ENCODE measurements at places on chromosomes 3 and 15. TPM values are rescaled to one million over a fixed set of nuclear protein-coding genes. Genes with fewer than 3 reads are reported as not detected.
A peak's percentile ranks its signal among the peaks of the same experiment; 100 is the strongest.

Gene CHST13
- 0.32 TPM for total RNA-seq

Gene SERINC4
- not detected for total RNA-seq

Gene ALDH1A3
- total RNA-seq, result 11.2 TPM

Gene CCR9
- total RNA-seq, result not detected

Gene LRRC3B
- total RNA-seq, result 7.1 TPM

Gene ZNF774
- 3.3 TPM for total RNA-seq

Gene TRH
- 0.16 TPM for total RNA-seq

Gene CDHR4
- total RNA-seq, result not detected

Gene NCBP2
- 38.8 TPM for total RNA-seq

Gene AQP9
- 0.85 TPM for total RNA-seq

Gene PPARG
- total RNA-seq, result 62.9 TPM

Gene TMCO5A
- total RNA-seq, result not detected

Gene ATRIP
- total RNA-seq, result 4.7 TPM

Gene CCK
- total RNA-seq, result not detected

DNA sequence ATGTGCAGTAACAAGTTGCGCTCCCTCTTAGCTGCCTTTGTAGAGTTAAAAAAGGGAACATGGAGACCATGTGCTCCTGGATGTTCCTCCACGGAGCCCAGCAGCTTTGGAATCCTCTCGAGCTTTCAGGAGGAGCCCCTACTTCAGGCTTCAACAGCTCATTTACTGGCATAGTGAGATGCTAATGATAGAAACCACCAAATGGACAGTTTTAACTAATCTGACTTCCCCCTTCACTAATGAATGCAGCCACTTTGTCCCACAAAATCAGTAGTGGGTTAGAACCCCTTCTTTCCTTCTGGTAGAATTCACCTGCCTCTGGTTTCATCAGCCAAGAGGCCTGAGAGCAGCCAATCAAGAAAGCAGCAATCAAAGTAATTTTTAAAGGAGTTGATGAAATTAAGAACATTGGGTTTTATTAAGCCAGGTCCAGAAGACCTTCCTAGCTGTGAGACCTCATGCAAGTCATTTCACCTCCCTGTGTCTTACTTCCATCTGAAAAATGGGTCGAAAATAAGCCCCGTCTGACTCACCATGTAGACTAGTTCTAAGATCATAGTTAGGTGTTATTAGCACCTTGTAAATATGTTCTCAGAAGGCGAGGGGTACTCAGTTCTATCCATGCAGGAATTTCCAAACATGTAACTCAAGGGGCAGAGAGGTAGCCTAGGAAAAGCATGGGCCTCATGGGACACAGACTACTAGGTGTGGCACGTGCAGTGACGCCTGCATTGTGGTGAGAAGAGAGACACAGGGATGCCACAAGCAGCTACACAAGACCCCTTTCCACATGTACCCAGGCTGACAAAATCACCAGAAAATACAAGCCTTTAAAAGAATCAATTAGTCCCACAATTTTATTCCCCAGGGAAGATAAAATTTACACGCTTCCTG, 179.7 kb upstream of the LPP start:
- DNase-seq, result no peak

DNA sequence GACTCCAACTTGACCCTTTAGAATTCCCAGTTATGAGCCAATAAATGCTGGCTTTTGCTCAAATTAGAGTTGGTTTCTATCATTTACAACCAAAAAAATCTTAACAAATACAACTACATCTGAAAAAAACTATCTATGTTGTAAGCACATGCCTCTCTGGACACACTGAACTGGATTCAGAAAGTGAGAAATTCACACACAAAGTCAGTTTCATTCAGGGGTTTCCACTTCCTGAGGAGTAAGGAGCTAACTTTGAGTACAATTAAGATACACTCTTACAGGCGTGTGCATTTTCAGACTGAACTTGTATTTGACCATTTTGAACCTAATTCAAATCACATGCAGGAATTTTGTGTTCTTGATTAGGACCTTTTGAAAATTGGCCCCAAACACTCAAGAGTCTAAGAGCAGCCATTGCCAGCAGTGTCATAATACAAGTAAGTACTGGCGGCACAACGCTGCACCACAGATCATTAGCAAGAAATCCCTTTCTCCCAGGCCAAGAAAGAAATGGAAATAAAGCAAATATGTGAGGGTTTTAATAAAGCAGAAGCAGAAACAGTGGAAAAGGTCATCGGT, 31.2 kb downstream of the LINS1 start:
- no peak for DNase-seq

GRCh38 chr3:53258600-53259426, 3.0 kb upstream of the TKT start:
- DNase-seq, result no peak

- DNase-seq, result no peak
These were observed 105.5 kb downstream of the STRIT1 start for GRCh38 chr3:155188031-155188430.

GRCh38 chr15:98232761-98233160, 272.3 kb downstream of the ARRDC4 start:
- no peak for DNase-seq

DNA sequence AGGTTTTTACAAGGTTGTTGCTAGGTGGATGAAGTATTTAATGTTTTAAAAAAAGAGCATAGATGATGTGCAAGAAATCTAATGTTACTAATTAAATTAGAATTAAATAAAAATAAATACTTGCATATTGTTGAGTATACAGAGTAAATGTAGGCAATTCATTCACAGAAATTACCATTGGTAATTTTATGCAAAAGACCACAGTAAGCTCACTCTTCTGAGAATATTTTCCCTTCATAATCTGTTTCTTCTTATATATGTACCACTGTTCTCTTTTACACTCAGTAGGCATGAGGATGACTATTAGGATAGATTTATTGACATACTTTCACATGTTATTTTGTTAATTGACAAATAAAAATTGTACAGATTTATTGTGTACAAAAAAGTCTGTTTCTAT, 681.2 kb upstream of the NECTIN3 start:
- no peak for DNase-seq

- DNase-seq, result no peak
These were observed 153.4 kb downstream of the ERC2 start for GRCh38 chr3:56314842-56315241.

GRCh38 chr15:60283936-60284335, 113.8 kb downstream of the ANXA2 start:
- no peak for DNase-seq

DNA sequence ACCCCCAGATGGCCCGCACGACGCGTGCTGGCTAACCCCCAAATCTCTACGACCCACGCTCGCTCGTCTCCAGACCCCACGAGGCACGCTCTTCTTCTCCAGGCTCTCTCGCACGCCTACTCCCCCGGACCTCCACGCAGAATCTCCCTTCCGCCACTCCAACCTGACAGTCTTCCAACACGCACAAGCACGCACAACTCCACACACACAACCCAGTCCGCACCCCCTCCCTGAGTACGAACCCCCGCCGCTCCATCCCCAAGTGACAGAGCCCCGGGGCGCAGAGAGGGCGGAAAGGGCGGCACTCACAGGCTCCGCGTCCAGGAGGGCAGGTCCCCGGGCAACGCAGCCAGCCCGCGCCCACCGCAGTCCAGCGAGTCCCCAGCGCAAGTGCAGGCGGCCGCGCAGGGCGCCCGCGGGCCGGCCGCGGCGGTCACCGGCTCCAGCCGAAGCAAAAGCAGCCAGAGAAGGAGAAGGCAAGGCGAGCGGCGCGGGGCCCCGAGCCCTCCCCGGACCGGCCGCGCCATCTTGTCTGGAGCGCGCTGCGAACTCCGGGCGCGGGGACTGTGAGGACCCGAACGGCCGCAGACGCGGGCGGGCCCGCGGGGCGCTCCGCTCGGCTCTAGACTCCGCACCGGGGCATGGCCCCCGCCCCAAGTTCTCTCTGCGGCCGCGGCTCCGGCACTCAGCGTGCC, 794 bp downstream of the LRIG1 start:
- DNase-seq, result no peak

DNA sequence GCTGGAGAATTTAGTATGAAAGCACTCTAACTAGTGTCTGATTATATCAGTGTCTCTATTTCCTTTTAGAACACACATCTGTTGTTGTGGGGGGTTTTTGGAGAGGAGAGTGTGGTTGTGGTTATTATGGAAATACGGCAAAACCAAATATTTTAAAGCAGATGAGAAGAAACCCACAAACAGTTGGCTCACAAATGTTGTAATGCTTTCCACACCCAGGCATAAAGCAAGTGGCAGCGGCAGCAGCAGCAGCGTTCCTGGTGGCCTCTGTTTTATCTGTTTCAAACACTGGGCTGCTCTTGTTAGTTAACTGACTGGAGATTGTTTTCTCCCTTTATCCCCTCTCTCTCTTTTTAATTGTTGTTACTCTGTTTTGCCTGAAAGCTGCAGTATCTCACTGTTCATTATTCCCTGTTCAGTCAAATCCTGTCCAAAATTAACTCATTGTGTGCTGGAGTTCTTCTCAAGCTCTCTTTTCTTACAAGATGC, 1045.5 kb upstream of the NR2F2 start:
- no peak for DNase-seq

DNA sequence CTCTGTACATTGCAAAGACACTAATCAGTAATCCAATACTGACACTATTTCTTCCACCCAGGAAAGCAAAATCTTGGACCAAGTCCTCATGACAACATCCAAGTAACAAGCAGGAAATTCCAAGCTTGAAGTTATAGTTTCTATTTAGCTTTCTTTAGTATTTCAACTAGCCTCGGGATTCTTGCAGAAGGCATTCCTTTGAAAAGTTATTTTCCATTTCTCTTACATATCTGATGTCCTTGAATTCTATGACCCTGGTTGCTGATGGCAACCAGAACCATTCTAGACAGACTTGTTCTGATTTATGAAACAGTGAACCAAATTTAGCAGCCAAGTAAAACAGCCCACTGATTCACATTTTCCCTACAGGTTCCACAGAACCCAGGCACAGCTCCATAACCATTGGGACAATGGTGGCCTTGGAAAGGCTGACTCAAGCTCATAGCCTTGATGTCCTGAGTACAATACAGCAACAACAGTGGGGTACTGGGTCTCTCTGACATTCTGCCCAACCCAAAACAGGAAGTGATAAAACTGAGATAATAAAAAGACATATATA, 26.5 kb downstream of the P3H2 start:
- no peak for DNase-seq

- no peak for DNase-seq
These were observed 52.5 kb upstream of the CHRM5 start for GRCh38 chr15:33915571-33916407.

- no peak for DNase-seq
These were observed 49.4 kb upstream of the INSYN1 start for GRCh38 chr15:73802431-73803041.

DNA sequence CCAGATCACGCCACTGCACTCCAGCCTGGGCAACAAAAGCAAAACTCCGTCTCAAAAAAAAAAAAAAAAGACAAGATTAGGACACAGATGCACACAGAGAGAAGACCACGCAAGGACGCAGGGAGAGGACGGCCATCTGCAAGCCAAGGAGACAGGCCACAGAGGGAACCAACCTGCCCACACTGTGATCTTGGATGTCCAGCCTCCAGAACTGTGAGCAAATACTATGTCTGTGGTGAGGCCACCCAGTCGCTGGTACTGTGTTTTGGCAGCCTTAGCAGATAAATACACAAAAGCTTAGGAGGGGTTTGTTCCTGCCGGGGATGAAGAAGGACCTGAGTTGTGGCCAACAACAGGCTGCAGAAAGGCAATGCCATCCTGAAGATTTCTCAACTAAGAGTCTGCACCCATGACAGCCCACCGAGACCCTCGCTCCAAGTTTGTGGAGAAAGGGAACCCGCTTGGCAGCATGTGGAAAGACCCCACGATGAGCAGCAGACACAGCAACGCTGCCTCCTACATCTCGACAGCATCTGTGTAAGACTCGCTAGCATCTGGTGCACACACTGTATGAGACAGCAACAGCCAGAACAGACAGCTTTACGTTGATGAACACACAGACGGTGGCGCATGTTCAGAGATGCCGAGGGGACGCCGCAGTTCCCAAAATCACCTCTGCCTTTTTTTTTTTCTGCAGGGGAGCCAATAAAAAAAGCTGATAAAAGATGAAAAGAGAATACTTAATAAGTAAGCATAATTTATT, 13.7 kb downstream of the CYFIP1 start:
- DNase-seq, result no peak

- no peak for DNase-seq
These were observed 27.8 kb upstream of the ATP13A3 start for GRCh38 chr3:194514626-194515025.

GRCh38 chr3:10707400-10708215, 108.4 kb upstream of the SLC6A11 start:
- DNase-seq, result no peak

GRCh38 chr3:30664459-30664858, 58.1 kb downstream of the TGFBR2 start:
- DNase-seq, result no peak

DNA sequence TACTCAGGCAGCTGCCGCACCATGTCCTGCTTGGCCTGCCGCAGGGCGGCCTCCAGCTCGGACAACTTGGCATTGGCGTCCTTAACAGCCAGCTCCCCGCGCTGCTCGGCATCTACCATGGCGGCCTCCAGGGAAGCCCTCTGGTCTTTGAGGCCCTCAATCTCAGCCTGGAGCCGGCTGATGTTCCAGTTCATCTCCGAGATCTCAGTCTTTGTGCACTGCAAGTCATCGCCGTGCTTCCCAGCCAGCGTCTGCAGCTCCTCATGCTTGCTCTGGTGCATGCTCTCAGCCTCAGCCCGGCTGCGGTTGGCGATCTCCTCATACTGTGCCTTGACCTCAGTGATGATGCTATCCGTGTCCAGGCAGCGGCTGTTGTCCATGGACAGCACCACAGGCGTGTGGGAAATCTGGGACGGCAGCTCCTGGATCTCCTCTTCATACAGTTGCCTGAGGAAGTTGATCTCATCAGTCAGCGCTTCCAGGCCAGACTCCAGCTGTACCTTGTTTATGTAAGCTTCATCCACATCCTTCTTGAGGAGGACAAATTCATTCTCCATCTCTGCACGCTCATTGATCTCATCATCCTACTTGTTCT, 15.5 kb upstream of the PSTPIP1 start:
- DNase-seq, result no peak

GRCh38 chr3:142724682-142725356, 985 bp downstream of the TRPC1 start:
- peak; percentile 6 for DNase-seq

DNA sequence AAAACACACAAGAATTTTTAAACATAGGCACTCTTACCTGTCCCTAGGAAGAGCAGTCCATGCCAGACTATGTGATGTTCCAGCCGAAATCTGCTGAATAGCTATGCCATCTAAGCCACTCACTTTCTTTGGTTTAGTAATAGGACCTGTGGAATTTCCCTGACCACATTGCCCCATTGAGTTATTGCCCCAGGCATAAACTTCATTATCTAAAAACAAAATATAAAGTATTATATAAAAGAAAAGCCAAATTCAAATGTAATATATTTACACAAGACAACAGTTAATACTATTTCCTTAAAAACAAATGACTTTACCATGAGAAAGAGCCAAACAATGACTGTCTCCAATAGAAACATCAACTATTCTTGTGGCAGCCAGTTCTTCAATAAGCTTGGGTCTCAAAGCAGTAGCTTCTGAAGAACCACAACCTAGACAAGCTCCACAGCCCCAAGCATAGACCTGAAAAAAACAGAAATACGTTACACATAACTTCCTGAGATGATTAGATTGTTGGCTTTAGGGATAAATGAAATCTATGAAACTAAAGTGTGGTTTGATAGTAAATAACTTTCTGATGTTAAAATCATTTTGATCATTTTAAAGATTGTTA, 84.3 kb downstream of the HERC1 start:
- DNase-seq, result no peak

GRCh38 chr3:182258538-182259177, 534.6 kb upstream of the ATP11B start:
- DNase-seq, result peak; percentile 43

Data from urinary bladder (tissue), 4 donors.